ENCODE measurements at places on chromosomes 6 and 20.

DNA sequence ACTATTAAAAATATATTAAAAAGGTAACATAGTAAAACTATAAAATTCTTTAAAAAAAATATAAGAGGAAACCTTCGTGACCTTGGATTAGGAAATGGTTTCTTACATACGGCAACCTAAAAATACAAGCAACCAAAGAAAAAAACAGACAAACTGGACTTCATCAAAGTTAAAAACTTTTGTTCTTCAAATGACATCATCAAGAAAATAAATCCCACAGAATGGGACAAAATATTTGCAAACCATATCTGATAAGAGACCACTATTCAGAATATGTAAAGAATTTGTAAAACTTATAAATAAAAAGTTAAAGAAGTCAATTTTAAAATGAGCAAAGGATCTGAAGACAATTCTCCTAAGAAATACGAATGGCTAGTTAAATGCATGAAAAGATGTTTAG lies 110.0 kb downstream of the ATG5 start:
- DNase-seq = no peak

GRCh38 chr6:74715355-74716085 lies 490.3 kb downstream of the COL12A1 start:
- DNase-seq = no peak

- DNase-seq = no peak
Measured at GRCh38 chr20:689348-689747, 13.7 kb upstream of the SCRT2 start.

DNA sequence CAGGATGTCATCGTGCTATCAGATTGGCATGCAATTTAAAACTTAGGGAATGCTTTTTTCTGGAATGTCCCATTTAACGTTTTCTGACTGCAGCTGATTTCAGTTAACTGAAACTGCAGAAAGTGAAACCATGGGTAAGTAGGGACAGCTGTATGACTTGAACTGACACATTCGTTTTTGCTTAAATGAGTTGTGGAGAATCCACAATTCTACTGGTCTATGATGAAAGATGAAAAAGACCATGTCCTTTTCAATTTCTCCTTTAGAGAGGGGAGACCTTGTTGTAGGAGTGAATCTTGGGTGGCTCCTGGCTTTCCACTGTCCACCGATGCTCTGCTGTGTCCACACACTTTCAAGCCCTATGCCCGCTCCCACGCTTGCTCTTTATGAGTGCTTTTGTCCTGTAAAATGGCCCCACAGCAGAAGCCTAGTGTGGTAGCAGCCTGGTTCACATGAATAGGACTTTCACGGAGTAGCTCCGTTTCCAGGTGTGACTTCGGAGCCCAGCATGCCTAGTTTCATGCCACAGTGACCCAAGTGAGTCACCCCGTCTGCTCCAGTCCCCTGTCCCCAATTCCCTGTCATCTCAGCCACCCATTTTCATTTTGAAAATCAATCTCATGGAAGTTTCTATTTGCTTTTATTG lies 21.9 kb downstream of the DYNLT1 start:
- DNase-seq = no peak

GRCh38 chr6:40620574-40621240 lies 33.5 kb upstream of the LRFN2 start:
- no peak for DNase-seq

DNA sequence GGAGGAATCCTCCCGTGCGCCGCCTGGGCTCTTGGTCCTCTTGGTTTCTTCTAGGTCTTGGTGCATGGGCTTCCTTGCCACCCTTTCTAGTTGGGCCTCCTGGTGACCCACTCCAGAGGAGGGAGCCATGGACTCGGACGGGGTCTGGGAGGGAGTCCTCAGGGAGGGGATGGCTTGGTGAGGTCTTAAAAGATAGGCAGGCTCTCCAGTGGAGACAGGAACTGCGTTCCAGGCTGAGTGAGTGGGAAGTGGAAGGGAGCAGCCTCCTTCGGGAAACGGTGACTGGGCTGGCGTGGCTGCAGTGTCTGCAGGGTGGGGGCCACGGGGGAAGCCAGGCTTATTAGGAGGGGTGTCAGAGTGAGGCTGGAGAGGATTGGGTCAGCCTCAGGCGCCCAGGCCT lies 152.8 kb downstream of the GRM4 start:
- no peak for DNase-seq

GRCh38 chr6:15752820-15753219 lies 90.0 kb upstream of the DTNBP1 start:
- no peak for DNase-seq

DNA sequence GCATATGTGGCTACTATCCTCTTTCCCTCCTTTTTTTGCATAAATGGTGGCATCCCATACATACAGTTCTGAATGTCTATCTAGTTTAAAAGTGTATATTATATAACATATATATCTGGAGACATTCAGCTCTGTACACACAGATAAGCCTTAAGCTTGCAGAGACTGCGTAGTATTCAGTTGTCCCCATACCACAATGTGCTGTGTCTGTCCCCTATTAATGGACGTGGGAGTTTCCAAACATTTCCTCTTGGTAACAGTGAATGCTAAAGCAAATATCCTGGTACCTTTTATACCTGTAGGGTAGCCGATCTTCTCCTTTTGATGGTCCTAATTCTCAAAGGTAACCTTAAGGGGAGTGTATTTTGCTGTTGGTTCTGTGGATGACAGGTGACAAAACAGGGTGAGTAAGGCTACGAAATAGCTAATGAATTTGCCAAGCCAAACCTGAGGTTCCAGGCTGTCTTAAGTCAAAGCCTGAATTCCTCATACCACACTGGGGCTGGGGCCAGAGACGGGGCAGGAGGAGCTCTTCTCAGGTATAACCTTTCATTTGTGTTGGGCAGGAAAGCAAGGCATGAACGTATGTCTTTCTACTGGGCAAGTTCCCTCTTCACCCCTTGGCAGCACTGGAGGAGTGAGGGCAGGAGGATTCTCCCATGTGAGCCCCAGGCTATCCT lies 7.8 kb upstream of the C2 start:
- DNase-seq = no peak

DNA sequence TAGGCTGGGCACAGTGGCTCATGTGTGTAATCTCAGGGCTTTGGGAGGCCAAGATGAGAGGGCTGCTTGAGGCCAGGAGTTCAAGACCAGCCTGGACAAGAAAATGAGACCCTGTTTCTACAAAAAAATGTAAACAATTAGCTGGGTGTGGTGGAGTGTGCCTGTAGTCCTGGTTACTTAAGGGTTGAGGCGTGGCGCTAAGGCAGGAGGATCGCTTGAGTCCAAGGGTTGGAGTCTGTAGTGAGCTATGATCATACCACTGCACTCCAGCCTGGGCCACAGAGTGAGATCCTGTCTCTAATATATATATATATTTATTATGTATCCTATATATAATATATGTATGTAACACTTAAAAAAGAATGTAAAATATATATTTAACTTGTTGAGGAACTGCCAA lies 7.9 kb upstream of the ABRACL start:
- no peak for DNase-seq

DNA sequence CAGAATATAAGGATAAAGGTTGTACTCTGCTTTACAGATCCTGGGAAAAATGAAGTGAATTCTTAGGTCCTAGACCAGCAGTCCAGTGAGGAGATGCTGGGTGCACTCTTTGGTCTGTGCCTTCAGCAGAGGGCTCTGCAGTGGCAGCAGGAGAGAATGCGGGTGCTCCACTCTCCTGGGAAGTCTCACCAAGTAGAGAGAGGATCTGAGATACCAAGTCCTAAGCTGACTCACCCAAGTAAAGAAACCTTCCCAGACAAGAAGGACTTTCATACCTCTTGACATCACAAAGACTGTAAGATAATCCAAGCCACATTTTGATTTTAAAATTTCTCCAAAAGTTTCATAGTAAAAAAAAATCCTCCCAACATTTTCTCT lies 116.9 kb upstream of the EMILIN3 start:
- DNase-seq = no peak

DNA sequence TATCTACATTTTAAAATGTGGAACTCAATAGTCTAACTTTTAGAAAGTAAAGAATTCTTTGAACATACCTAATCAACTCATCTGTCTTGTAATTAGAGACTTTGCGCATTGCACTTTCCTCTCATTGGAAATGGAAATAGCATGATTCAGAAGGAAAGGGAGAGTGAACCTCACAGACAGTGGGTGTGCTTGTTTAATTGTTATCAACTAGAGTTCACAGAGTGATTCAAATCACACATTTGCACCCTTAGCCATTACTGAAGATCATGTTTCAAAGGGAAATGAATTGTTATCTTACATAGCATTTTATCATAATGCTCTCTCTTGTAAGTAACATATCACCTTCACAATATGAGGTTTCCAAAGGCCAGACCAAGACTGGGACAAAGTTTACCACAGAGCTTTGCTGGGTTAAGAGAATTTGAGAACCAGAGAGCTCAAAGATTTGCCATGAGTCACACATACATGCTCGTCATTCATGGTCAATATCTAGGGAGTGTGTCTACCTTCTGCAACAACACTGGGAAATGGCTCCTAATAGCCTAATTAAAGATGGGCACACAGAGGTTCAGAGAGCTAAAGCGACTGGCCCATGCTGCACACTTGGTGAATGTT lies 21.5 kb downstream of the GSTA3 start:
- DNase-seq = no peak

DNA sequence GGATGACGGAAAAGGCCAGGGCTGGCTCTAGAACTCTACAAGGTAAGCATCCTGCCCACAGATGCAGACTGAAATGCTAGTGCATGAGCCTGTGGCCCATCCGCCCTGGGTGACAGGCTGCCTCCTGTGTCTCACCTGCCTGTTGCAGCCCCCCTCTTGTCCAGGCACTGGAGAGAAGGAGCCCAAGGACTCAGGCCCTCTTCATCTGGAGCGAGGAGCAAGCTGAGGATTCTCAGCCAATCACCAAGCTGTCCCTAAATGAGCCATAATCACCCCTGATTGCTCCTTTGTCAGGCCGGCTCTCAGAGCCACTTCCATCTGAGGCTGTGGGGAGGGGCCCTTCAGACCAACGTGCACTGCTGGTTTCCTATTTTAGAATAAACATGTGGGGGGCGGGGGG lies 10.0 kb upstream of the SLC32A1 start:
- DNase-seq = no peak

DNA sequence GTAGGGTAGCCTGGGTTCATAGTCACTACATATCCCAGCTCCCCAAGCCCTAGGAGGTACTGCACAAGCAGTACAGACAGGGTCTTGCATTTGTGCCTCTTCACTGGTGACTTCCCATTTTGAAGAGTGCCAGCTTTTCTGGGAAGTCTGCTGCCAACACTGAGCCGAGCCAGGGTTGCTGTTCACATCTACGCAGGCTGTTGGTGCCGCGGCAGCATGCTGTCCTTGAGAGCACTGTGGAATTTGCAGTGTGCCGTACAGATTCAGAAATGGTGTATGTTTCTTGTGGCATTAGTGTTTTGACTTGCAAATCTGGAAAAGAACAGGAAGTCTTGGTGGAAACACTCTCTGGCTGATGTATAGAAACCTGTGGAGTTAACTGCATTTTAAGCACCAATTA lies 67.5 kb downstream of the JARID2 start:
- no peak for DNase-seq

DNA sequence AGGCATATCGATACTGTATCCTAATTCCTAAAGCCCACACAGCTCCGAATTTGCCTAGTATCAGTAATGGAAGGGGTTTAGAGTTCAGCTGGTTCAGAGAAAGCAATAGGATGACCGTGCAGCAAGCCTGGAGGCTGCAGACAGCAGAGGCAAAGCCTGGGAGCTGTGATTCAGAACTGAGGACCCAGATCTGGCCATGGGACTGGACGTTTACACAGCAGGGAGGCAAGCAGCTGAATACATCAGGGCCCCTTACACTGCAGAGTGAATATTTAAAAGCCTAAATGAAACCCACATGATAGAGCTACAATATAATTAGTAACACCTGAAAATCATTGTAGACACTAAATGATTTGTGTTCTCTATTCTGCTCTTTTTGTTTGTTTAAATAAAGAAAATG lies 38.0 kb downstream of the ELOVL2 start:
- DNase-seq = no peak

DNA sequence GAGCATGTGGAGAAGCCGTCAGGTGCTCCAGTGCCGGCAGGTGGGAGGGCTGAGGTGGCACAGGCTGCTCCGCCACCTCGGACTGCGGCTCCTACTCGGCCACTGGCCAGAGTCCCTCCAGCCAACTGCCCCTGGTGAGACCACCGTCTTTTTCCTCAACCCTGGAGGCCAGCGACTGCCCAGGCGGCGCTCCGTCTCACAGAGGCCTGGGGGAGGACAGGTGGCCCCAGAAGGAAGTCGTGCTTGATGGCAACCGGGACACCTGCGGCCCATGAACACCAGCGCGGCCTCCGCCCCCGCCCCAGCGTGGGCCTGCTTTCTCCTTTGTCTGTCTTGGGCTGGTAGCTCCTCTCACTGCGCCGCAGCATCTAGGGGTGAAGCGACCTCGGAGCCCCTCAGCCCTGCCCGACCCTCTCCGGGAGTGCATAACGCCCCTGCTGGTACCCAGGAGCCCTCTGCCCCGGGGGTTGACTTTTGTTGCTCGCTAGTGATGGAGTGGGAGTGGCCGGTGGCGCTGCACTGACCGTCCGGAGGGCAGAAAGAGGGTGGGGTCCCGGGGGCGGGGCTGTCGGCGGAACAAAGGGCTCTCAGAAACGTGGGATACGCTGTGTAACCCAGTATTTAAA lies 706 bp upstream of the TUBB2B start:
- no peak for DNase-seq

- no peak for DNase-seq
Measured at GRCh38 chr20:312866-313265, 12.5 kb upstream of the SOX12 start.

DNA sequence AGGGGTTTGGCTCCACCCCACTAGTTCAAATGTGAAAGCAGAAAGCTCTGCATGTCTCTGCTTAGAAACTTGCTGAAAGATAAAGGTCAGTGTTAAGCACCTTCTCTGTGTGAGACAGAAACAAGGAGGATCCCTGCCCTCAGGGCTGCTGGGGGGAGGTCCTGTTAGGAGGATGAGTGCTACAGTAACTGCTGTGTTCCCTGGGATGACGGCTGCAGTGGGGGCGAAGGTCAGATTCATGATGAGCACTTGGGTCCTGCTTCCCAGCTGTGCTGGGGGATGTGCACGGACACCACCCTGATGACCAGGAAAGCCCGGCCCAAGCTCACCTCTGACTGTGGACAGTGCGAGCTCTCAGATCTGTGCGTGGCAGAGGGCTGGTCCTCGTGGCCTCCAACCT lies 252.6 kb downstream of the DLL1 start:
- DNase-seq = no peak

DNA sequence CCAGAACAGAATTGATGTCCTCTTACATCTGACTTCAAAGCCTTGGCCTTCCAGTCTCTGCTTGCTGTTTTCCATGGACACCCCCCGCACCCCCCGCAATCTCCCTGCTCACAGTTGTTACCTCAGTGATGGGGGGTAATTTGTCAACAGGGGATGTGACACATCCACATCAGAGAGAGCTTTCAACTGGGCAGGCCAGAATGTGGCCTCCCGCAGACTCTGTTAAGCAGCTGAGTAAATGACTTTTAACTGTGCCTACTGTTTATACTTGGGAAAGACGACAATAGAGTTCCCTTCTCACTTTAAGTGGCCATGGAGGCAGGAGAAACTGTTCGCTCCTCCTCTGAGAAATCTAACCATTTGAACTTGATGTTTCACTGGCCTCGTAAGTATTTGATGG lies 51.0 kb downstream of the TXNDC5 start:
- no peak for DNase-seq

GRCh38 chr20:18638768-18639167 lies 50.9 kb downstream of the DTD1 start:
- no peak for DNase-seq

GRCh38 chr6:37959061-37959460 lies 139.5 kb downstream of the ZFAND3 start:
- DNase-seq = no peak

GRCh38 chr20:58146746-58147140 lies 81.7 kb downstream of the ANKRD60 start:
- no peak for DNase-seq

- no peak for DNase-seq
Measured at GRCh38 chr6:111743360-111743759, 129.9 kb downstream of the FYN start.

All from activated T-helper 1 cell treated with anti-CD3 and anti-CD28 coated beads, Interleukin-2, amount 50 U/mL, for 16 hours (primary cell).